OCI-LY7 (cell line): ENCODE measurements at places on chromosomes 4 and X.

GRCh38 chrX:41734530-41734929 is 10.5 kb downstream of the GPR82 start:
- DNase-seq: peak; percentile 56

DNA sequence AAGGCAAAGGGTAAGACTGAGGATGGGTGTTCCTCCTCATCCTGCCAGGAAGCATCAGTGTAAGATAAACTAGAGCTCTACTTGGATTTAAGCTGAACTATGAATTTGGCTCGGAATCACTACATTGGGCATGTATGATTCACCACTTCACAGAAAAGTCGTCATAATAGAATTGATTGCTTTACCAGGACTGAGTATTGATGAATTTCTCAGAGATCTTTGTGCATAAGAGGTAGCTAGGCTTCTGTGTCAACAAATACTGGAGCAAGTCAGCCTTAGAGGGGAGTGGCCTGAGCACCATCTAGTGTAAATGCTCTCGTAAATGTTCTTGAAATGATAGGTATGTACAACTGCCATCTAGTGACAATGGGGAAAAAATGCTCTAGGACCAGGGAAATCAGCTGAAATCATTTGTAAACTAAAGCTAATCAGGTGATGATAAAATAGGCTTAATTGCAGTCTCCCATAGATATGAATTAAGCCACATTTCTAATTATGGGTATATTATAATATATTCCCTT is 309.5 kb upstream of the FMR1 start:
- peak; percentile 5 for DNase-seq

DNA sequence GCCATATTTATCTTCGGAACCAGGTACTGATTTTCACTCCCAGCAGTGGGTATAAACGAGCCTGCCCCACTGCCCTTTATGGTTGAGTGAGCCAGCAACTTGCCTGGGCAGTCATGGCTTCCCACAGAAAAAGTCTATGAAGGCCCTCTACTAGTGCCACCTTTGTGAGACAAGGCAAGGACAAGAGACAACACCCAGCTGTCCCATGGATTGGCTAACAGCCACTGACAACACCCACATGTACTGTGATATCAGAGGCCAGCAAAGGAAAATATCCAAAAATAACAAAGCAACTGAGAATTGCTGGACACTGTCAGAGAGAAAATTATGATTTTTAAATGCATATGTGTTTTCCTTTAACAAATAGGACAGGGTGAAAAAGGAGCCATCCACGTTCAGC is 248.4 kb upstream of the TTC29 start:
- no peak for DNase-seq

- DNase-seq: no peak
Measured at GRCh38 chr4:3308691-3309090, 15.9 kb downstream of the RGS12 start.

GRCh38 chrX:46254641-46255040 is 290.6 kb downstream of the ZNF674 start:
- no peak for DNase-seq

DNA sequence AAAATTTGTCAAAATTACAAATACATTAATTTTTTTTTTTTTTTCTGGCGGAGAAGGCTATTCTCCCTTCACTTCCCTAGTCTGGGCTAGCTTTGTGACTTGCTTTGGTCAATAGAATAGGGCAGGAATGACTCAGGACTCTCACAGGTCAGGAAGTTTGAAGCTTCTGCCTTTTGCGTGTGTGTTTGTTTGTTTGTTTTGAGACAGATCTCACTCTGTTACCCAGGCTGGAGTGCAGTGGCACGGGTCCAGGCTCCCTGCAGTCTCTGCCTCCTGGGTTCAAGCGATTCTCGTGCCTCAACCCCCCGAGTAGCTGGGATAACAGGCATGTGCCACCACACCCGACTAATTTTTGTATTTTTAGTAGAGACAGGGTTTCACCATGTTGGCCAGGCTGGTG is 55.9 kb upstream of the USP9X start:
- DNase-seq: no peak

DNA sequence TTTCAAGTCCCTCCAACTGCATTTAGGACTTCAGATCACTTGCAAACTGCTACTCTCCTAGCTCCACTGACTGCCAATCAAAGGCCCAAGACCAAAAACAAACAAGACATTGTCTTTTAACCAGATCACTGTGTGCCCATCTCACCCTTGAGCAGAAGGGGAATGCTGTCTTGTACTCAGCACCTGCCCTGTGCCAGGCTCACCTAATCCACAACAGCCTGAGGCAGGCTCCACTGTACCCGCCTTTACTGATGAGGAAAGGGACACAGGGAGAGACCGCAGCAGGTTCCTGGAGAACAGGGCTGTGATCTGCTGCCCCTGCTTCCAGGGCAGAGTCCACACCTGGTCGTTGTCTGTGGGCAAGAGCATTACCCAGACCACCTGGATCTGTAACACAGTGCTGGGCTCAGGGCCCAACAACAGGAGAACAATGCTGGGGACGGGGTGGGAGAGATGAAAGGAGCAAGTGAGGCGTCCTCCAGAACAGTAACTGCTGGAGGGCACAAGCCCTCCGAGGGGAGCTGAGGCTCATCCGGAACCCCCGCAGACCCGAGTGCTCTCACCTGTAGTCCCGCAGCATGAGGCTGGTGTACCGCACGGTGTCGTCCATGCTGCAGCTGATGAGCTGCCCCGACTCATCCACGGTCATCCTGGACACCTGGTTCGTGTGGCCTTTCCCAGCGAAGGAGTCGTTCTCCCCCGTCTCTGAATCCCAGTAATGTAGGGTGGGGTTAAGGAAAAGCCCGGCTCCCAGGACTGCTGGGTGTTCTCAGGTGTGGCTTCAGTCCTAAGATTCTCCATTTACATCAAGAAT is 33.9 kb downstream of the WDR1 start:
- DNase-seq: no peak

DNA sequence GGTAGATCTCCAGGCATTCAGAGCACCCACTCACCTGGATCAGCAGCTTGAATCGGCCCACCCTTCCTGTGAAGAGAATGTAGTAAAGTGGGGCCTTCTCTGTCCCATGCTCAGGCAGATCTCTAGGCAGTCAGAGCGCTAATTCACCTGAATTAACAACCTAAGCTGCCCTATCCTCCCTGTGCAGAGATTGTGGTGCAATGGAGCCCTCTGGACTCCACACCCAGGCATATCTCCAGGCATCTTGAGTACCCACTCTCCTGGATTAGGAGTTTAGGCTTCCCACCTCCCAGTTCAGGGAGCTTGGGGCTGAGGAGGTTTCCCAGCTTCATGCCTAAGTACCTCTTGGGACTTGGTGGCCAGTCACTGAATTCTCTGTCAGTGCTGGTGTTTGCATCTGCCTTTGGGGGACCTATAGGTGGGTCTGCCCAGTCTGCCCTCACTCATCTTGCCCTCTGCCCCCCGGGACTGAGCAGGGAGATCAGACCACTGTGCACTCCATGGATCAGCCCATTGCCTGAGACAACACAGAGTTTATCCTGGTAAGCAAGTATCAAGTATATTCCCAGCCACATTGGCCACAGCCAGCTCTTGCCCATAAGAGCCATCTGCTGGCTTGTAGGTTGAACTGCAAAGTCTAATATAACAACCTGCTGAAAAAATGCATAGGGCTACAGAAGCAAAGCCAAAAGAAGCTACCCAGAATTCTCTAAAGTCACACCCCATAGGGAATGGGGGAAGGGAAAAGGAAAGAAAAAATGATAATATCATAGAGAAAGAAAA is 372.9 kb downstream of the KLHL13 start:
- peak; percentile 1 for DNase-seq

DNA sequence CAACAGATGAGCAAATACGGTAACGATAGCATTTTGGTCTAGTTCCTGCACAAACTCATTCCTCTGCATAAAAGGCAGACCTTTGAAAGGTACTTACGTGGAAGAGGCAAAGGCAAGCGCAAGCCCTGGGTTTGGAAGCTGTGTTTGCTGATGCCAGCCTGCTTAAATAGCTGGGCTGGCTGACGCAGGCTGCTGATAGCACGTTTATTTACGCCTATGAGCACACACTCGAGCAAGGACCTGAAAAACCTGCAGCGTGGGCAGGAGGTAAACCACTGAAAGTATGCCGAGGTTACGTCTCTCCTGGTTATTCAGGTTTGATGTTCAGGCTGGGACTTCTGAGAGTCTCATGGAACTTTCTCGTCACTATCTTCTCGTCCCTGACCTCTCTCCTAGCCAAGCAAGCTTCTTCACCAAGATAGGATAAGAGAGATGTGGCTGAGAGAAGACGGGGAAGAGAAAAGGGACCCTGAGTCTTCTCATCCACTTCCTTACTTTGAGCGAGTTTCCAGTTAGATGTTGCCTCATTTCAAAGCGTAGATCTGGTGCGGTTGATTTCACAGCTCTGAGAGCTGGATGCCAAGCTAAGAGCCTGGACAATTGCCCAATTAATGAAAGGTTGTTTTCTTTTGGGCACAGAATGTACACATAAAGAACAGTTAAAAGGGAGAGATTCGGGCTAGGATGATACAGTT is at the start of gene HOPX:
Gene HOPX, minus strand, starts transcription at position 139 of the 695 bp plus-strand sequence. CDS start 23,480 bp downstream, outside the sequence.
- no peak for DNase-seq

- DNase-seq: no peak
Measured at GRCh38 chr4:99275050-99275449, 15.7 kb downstream of the ADH1A start.

DNA sequence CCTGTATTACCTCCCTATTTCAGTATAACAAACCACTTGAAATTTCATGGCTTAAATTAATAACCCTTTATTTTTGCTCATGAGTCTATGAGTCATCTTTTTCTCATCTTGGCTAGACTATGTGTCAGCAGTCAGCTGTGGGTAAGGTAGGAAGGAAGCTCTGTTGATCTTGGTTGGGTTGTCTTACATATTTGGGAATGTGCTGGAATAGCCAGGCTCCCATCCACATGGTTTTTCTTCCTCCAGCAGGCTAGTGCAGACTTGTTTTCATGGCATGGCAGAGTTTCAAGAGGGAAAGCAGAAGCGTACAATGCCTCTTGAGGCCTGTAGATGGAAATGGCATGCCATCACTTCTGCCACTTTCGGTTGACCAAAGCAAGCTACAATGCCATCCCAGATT is 89.7 kb downstream of the LINC00632 start:
- no peak for DNase-seq

DNA sequence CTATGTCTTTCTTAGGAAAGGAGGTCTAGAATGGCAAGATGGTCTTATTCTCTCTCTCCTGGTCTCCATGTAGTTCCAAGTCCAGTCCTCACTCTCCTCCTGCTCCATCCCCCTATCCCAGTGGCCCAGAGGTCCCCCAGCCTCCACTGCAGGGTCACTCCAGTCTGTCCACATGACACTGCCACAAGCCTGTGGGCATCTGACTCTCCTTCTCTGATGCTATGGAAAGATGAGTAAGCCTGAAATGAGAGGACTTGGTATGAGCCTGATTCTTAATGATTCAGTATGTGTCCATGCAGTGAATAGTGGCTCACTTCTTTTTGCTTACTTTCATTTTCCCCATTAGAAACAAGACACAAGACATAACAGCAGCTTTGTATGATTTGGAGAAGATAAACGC is 516.8 kb upstream of the ADGRL3 start:
- no peak for DNase-seq

DNA sequence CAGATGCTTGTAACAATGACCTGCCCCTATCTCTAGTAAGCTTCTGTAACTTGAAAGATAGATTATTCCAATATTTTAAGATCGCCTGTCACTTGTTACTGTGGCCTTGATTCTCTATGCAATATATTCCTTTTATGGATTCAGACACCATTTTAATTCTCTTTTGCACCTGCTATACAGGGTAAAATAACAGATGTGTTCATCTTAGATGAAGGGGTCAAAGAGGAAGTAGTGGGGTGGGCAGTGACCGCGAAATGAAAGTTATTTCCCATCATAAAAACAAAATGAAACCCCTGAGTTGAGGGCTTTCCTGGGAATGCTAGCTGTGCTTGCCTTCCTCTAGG is 175.9 kb downstream of the TSPAN5 start:
- DNase-seq: no peak

DNA sequence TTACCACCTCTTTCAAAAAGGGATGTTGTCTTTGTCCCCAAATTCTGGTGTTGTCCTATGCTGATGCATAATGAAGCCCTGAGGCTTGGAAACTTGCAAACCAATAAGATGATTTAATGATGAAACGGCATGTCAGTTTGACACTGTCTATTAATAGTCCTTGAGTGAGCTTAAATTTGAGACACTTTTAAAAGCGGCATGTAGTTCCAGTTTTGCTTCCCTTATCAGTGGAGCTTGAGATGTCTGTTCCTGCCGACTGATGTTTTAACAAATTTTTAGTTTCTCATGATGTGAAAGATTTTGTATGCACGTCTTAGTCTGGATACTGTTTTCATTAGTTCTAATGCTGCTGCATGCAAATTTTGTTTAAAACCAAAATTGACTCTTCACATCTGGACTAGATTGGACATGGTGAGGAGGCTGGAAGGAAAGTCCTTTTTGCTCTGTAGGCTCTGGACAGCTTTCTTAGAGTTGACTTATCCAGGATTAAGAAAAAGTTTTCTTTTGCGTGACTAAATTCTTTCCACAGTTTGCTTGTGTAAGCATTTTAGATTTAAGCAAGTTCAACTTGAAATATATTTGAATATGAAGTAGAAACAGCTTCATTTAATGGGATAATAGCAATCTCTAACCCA is 11.7 kb downstream of the C1GALT1C1 start:
- no peak for DNase-seq

DNA sequence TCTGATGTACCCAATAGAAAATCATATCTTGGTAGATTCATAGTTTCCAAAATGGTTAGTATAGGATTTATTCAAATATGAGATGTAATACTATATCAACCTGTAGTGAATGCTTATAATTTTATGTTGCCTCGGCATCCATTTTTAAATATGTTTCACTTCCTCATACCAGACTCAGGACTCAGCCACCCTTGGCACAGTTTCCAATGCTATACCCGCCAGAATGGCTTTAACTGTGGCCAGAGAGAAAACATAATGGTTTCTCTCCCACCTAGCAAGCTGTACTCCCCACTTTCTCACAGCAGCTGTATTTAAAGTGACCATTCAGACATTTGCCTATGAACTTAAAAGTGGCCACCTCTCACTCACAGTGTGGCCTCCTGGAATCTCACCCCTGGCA is 466.6 kb upstream of the PABPC4L start:
- DNase-seq: no peak

- DNase-seq: no peak
Measured at GRCh38 chr4:55308071-55308470, 38.0 kb upstream of the SRD5A3 start.

DNA sequence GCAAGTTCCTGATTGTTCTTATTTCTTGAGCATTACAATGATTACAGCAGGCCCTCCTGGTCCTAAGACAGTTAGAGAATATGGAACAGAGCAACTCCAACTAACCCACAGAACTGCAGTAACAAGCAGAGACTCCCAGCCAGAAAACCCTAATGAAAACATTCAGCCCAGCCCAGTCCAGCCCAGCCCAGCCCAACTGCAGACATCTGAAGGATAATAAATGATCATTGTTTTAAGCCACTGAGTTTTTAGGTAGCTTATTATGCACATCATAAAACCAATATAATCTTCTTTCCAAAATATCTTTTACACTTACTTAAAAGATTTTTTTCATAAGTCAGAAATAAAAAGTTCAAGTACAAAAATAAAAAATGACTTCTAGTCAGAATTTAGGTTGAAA is 51.3 kb downstream of the SPOCK3 start:
- no peak for DNase-seq

GRCh38 chr4:41212616-41213203 is 1.6 kb downstream of the APBB2 start:
- peak; percentile 83 for DNase-seq

- no peak for DNase-seq
Measured at GRCh38 chr4:707929-708630, 2.4 kb downstream of the PCGF3 start.
